Dermis microvascular lymphatic vessel endothelial cell (primary cell): ENCODE measurements at places on chromosomes 1 and 21.

- DNase-seq = no peak
These were observed 150.9 kb downstream of the GRIK3 start for GRCh38 chr1:36883315-36883949.

- no peak for DNase-seq
These were observed 9.0 kb upstream of the RHBG start for GRCh38 chr1:156359973-156360372.

- peak; percentile 71 for DNase-seq
These were observed 100.1 kb upstream of the S1PR1 start for GRCh38 chr1:101136739-101137138.

GRCh38 chr1:24828183-24828886 lies 83.1 kb downstream of the CLIC4 start:
- no peak for DNase-seq

- DNase-seq = no peak
These were observed 127.5 kb downstream of the RNF220 start for GRCh38 chr1:44532567-44532944.

- no peak for DNase-seq
These were observed 35.1 kb downstream of the MPZL1 start for GRCh38 chr1:167756730-167757405.

DNA sequence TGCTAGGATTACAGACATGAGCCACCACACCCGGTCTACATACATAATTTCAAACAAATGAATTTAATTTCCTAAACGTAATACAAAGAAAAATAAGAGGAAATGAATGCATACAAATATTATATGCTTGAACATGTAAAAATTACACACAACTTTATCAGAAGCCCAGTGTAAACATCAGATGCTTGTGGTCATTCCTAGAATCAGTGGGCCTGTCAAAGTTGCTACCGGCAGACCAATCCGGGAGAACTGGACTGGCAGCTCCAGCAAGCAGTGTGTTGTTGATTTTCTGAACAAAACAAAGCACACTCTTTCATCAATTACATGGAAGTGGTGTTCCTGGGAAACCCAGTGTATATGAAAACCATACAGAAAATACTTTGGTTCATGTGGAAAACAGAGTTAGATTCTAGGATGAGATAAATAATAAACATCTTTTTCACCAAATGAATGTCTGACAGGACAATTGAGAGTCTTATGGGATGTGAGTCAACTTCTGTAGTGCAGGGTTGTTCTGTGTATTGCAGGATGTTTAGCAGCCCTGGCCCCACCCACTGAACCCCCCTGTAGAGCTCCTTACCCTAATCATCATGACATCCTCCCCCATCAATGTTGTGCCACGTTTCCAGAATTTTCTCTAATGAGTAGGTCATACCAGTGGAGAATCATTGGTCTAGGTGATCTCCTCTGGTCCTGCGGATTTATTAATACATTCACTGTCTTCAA lies 33.8 kb downstream of the MFSD2A start:
- no peak for DNase-seq

- no peak for DNase-seq
These were observed 43.4 kb upstream of the C1orf53 start for GRCh38 chr1:197859024-197859423.

- peak; percentile 51 for DNase-seq
These were observed 5.2 kb downstream of the SELENON start for GRCh38 chr1:25804964-25805862.

- DNase-seq = peak; percentile 33
These were observed 92.5 kb downstream of the SLC25A24 start for GRCh38 chr1:108107658-108108057.

GRCh38 chr1:31714442-31715086 lies 10.7 kb upstream of the COL16A1 start:
- DNase-seq = no peak

DNA sequence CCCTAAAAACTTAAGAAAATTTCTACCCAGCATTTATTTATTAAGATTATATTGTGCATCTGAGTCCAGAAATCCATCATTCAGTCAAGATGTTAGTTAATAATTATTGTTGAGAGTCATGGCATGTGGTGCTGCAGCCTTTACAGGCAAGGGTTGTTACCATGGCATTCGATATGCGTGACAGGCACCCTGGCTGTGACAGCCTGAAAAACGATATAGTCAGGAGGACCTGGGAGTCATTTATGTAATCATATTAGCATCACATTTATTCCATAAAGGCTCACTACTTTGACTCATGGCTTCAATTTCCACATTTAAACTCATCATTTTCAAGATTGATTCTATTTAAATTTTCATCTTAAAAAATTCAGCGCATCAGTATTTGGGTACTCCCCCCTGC lies 68.0 kb downstream of the CACHD1 start:
- DNase-seq = no peak

GRCh38 chr1:33473900-33474299 lies 1.5 kb downstream of the ZSCAN20 start:
- DNase-seq = no peak

GRCh38 chr1:206032380-206033140 lies 8.9 kb upstream of the CTSE start:
- peak; percentile 79 for DNase-seq

- no peak for DNase-seq
These were observed 18.2 kb downstream of the LDLRAP1 start for GRCh38 chr1:25561421-25562100.

GRCh38 chr21:26587736-26588201 lies 14.7 kb upstream of the CYYR1 start:
- DNase-seq = no peak

- no peak for DNase-seq
These were observed 285.2 kb upstream of the NEGR1 start for GRCh38 chr1:72567521-72567920.

- peak; percentile 59 for DNase-seq
These were observed 265.9 kb upstream of the C1orf105 start for GRCh38 chr1:172154551-172154950.

GRCh38 chr1:110070671-110071242 lies at the start of gene ALX3:
ALX3 (minus strand) TSS chr1:110070672; CDS start chr1:110070612, 60 bp downstream.
- no peak for DNase-seq

DNA sequence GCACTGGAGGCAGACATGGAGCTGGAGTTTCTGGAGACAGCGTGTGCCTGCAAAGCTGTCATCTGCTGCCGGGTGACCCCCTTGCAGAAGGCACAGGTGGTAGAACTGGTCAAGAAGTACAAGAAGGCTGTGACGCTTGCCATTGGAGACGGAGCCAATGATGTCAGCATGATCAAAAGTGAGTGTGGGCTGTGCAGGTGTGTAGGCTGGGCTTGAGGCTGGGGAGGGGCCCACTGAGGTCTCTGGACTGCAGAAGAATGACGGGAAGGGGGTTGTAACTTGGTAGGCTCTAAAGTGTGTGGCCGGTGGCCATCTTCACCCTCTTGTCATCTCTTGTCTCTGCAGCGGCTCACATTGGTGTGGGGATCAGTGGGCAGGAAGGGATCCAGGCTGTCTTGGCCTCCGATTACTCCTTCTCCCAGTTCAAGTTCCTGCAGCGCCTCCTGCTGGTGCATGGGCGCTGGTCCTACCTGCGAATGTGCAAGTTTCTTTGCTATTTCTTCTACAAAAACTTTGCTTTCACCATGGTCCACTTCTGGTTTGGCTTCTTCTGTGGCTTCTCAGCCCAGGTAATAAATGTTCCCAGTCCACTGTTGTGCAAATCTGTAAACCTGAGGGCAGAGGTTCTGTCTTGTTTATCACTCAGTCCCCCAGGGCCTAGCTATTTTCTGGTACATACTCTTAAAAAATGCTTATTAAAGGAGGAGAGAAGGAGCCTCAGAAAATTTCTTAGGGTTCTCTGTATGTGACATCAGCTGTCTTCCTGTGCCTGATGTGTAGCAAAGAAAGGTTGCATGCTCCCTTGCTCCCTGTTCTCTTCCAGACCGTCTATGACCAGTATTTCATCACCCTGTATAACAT lies 19.9 kb downstream of the ATP8B2 start:
- no peak for DNase-seq

GRCh38 chr1:9300573-9300972 lies 7.9 kb downstream of the SPSB1 start:
- DNase-seq = no peak
